NK-92 treated with Interleukin-12 subunit alpha and Interleukin-12 subunit beta, amount 100 ng/mL, for 24 hours (cell line): ENCODE measurements at places on chromosomes 7 and 10.

GRCh38 chr7:111009526-111010040 is 81.3 kb upstream of the LRRN3 start:
- no peak for DNase-seq

- DNase-seq, result no peak
Observed at GRCh38 chr10:1550616-1551015, 186.7 kb downstream of the ADARB2 start.

DNA sequence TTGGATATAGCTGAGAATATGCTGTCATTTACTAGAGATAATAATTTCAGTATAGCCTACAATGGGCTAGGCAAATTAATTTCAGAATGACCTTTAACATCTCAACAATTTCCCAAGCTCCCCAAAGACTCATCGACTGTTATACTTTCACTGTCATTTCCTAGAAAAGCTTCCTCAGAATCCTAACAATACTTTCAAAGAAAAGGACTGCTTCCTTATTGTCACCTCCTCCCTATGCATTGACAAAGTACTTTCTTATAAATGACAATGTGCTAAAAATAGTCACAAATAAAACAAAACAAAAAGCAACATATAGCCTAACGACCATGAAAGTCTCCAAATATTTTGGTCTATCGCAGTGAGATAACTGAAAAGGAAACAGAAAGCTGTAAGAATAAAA is 272.6 kb downstream of the ELMO1 start:
- DNase-seq, result no peak

GRCh38 chr10:43294241-43294658 is 27.4 kb upstream of the RASGEF1A start:
- peak; percentile 72 for DNase-seq
